ENCODE measurements at places on chromosomes 7 and 10.
A peak's percentile ranks its signal among the peaks of the same experiment; 100 is the strongest.

GRCh38 chr10:987620-987869 lies 689 bp upstream of the GTPBP4 start:
- DNase-seq: no peak

- DNase-seq: no peak
Observed at GRCh38 chr7:37434529-37434928, 14.1 kb downstream of the ELMO1 start.

- DNase-seq: no peak
Observed at GRCh38 chr10:3173171-3173878, 743 bp upstream of the PITRM1 start.

- no peak for DNase-seq
Observed at GRCh38 chr7:79286181-79286580, 167.3 kb downstream of the MAGI2 start.

GRCh38 chr7:88204525-88205110 lies 15.2 kb downstream of the SRI start:
- DNase-seq: no peak

GRCh38 chr7:46791188-46791587 lies 790.7 kb downstream of the TNS3 start:
- no peak for DNase-seq

GRCh38 chr7:47638679-47639315 lies 56.9 kb upstream of the TNS3 start:
- DNase-seq: no peak

GRCh38 chr10:49153971-49154370 lies 20.1 kb upstream of the FAM170B start:
- no peak for DNase-seq

- DNase-seq: peak; percentile 78
Observed at GRCh38 chr10:120474956-120475355, 17.9 kb downstream of the PLPP4 start.

DNA sequence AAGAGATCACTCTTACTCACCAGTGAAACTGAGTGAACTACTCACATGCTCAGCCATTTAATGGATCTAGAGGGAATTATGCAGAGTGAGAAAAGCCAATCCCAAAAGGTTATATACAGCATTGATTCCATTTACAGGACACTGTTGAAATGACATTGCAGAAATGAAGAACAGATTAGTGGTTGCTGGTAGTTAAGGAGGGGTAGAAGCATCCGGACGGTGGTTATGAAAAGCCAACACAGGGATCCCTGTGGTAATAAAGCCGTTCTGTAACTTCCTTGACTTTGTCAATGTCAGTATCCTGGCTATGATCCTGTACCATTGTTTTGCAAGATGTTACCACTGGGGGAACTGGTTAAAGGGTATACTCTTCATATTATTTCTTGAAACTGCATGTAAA lies 253.4 kb downstream of the USP6NL start:
- no peak for DNase-seq

- DNase-seq: no peak
Observed at GRCh38 chr7:136588216-136588615, 280.2 kb upstream of the CHRM2 start.

DNA sequence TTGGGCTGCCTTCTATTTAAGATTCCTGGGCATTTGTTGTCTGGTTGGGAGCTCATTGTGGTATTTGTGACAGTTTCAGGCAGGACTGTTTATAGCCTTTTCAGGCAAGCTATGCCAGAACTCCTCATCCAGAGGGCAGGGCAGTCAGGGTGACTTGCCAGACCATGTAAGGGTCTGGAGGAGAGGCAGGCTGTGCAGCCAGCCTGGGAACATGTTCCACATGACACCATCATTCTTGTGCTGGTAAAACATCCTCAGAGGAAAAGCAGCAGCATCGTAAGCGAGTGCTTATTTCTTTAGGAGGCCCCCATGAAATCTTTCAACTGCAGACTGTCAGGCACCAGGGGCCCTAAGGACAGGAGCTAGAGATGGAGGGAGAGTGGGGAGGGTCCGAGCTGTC lies 44.0 kb upstream of the SORBS1 start:
- no peak for DNase-seq

GRCh38 chr7:94284104-94284503 lies 110.6 kb upstream of the COL1A2 start:
- no peak for DNase-seq

DNA sequence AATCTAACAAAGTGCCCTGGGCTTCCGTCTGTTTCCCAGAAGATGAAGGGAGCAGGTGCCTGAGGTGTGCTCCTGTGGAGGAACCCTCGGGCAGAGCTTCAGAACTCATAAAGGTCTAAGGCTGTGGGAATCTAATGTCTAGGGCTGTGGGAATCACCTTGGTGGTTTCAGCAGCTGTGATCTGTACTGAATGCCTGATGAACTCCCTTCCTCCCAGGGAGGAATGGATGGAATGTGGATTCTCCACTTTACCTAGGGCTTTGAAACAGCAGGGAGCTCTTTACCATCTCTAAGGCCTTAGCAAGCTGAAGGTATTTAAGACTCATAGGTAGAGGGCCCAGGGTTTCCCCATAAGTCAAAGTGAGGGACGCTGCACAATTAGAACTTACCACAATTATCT lies 36.0 kb upstream of the SEMA3E start:
- no peak for DNase-seq

GRCh38 chr7:105364684-105365083 lies 24.0 kb downstream of the SRPK2 start:
- DNase-seq: no peak

DNA sequence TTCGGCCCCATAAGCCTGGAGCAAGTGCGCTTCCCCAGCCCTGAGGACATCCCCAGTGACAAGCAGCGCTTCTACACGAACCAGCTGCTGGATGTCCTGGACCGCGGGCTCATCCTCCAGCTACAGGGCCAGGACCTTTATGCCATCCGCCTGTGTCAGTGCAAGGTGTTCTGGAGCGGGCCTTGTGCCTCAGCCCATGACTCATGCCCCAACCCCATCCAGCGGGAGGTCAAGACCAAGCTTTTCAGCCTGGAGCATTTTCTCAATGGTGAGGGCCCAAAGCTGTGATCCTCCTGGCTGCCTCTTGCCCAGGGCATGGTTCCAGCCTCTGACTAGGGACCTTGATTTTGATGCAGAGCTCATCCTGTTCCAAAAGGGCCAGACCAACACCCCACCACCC lies 10.1 kb downstream of the IRF5 start:
- no peak for DNase-seq

DNA sequence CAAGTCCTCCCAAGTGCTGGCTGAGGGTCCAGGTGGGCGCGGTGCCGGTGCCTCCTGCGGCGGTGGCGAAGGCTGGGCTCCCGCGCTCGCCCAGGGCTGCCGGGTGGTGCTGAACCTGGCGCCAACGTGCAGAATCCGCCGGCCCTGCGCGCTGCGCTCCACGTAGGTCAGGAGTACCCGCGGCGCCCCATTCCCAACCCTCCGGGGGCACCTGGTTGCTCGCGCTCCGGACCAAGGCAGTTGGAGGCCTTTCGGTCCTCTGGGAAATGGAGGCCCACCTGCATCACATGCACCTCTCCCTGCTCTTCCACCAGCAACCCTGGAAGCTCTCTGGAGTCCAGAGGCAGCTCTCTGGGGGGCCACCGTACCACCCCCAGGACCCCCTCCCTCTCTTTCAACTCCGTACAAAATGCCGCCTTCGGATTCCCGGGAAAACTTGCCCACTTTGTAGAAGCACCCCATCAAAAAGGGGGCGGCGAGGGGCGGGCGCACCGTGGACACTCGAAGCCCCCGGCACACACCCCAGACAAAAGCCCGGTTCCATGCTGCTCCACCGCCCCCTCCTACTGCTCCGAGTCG lies 745 bp downstream of the SLC16A9 start:
- DNase-seq: peak; percentile 37

GRCh38 chr10:34254596-34254995 lies 560.5 kb downstream of the PARD3 start:
- peak; percentile 48 for DNase-seq

DNA sequence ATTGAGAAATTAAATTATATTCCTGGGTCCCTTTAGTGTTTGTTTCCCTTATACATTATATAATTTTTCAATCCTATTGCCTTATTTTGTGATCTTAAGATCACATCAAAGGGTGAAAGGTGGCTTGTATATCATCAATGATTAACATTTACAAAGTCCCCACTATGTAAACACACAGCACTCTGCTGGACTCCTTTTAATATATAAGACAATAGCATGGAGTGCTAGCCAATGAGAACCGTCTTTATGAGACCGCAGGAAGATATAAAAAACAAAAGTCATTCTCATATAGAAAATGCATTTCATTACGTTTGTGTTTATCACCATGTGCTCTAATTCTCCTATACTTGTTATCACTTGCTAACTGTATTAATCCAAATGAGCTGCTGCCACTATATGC lies 108.5 kb downstream of the HOXA1 start:
- no peak for DNase-seq

All from BE2C (cell line).